ENCODE measurements at places on chromosomes 4 and X. TPM values are rescaled to one million over a fixed set of nuclear protein-coding genes. Genes with fewer than 3 reads are reported as not detected.

AREG gene
- polyA plus RNA-seq: 0.20 TPM

GRCh38 chrX:103254171-103254824 lies 657 bp downstream of the TCEAL8 start:
- peak; percentile 76 for DNase-seq

- no peak for DNase-seq
Observed at GRCh38 chr4:172578712-172579111, 589.9 kb upstream of the GALNT7 start.

GRCh38 chr4:68447201-68447600 lies at the start of gene TMPRSS11E:
Gene TMPRSS11E, plus strand, starts transcription at chr4:68447463. Its CDS starts 50 bp downstream, at chr4:68447513.
- DNase-seq: no peak

- DNase-seq: no peak
Observed at GRCh38 chr4:108391701-108392455, 223.1 kb upstream of the LEF1 start.

- DNase-seq: no peak
Observed at GRCh38 chr4:147518846-147519767, 38.2 kb downstream of the EDNRA start.

DNA sequence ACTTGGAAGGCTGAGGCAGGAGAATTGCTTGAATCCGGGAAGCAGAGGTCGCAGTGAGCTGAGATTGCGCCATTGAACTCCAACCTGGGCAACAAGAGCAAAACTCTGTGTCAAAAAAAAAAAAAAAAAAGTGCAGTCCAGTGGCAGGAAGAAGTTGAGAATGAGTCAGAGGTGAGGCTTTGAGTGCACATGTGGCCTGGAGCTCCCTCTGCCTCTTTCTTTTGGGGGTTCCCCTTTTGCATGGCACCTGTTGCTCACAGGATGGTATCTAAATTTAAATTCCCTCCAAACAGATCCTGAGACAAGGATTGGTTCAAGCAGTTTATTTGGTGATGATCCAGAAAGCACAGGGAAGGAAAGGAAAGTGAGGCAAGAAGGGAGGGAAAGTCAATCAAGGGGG lies 151.4 kb upstream of the STX18 start:
- no peak for DNase-seq

CT45A5 gene
- not detected for polyA plus RNA-seq

GPRASP1 gene
- polyA plus RNA-seq: 14.5 TPM

- no peak for DNase-seq
Observed at GRCh38 chr4:38371391-38371851, 292.6 kb upstream of the KLF3 start.

GRCh38 chrX:68646421-68646820 lies 1.0 kb upstream of the STARD8 start:
- DNase-seq: no peak
